ENCODE measurements at places on chromosomes 7 and 10.

DNA sequence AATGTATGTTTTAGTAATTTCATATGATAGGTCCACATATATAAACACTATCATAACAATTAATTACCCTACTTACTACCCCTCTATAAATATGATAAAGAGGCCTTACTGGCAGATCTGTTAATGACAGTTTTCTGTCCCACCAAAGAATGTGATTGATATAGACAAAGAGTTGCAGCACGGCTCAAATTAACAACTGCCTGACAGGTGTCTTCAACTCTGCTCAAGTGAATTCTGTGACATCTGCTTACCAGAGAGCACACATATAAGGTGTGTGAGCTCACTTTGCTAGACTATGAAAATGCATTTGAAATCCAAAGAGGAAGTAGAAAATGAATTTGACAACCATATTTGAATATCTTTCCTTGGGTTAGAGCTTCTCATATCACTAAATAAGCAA lies 36.6 kb downstream of the CACNA2D1 start:
- no peak for DNase-seq

- DNase-seq, result no peak
Observed at GRCh38 chr10:44397476-44398225, 12.8 kb upstream of the CXCL12 start.

GRCh38 chr7:106947244-106947728 lies 82.2 kb downstream of the PIK3CG start:
- DNase-seq, result peak; percentile 64

- DNase-seq, result no peak
Observed at GRCh38 chr10:97063983-97064837, 121.5 kb downstream of the SLIT1 start.

DNA sequence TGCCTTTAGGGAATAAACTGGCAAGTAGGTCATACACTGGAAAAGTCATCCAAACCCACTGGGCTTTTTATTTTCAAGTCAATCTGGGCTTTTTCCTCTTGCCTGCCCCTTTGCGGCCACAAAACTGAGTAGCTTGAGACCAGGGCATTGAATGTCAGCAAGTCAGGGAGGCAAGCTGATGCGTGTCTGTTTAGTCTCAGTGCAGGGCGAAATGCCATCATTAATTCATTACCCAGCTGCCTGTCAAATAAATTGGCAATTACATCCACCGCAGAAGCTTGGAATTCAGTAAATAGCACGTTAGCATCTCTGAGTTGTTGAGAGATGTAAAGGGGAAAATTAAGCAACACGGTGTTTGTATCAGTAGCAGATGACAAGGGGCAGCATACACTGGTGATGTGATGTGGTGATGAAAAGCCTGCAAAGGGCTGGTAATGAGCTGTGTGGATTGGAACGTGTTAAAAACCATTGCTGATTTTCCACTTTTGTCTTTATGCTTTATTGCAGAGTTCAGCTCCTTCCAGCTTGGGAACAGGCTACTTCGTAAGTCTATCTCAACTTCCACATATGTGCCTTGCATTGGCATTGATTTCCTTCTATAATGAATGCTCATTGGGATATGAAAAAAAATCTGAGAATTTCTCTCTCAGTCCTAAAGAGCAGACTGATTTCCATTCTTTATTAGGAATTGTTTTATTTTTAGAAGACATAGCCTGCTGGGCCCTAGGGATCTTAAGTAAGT lies 535.9 kb downstream of the AUTS2 start:
- DNase-seq, result peak; percentile 66

DNA sequence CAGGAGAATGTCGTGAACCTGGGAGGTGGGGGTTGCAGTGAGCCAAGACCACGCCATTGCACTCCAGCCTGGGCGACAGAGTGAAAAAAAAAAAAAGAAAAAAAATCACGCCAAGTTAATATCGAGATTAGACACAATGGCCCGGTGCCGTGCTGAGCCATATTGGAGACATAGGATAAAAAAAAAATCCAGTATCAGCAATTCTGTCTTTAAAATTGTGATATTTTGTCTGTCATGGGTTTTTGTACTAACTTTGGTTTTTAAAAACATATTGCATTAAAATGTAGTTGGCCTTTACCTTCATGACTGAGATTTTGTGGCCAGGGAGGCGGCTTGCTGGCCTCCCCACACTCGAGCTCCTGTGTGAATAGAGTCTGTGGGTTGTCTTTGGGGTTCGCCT lies 62.8 kb upstream of the PITRM1 start:
- DNase-seq, result no peak

DNA sequence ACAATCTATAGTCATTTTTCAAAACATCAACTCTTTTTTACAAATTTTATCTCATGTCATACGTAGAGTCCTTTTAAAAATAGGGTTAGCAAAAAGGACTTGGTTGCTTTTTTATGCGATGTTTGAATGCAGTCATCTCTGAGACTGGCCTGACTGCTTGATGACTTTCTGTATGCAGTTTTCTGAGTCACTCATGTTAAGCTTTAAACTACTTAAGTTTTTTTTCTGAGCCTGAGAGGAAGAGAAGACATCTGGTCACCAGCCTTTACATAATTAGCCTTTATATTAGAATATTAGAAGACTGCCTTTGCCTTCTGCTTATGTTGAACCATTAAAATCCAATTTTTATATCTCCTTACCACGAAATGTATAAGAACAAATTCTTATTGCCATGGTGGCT lies 834.4 kb upstream of the MBL2 start:
- no peak for DNase-seq

GRCh38 chr7:87831097-87831496 lies 45.1 kb downstream of the SLC25A40 start:
- DNase-seq, result no peak

DNA sequence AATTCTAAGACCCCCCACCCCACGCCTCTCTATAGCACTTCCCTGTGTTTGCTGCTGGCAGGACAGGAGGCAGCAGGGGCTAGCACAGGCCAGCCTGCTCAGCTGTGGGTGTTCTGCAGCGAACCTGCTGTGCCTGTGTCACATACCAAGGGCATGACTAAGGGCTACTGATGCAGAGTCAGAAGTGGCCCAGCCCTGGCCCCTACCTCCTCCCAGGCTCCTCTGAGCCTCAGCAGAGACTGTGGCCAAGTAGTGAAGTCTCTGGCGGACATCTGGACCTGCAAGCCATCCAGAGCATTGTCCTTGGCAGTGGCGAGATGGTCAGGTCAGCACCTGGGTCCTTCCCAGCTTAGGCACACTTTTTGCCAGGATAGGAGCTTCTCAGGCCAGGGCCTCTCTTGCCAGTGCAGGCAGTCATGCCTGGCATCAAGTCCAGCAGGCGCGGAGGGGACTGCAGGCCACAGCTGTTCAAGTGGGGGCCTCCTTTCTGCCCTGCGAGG lies 116.3 kb upstream of the RET start:
- no peak for DNase-seq

GRCh38 chr7:135260930-135261721 lies 27.5 kb downstream of the STRA8 start:
- DNase-seq, result no peak

- no peak for DNase-seq
Observed at GRCh38 chr7:7516156-7516555, 19.5 kb downstream of the COL28A1 start.

GRCh38 chr10:43899224-43899959 lies 250.7 kb upstream of the ZNF32 start:
- no peak for DNase-seq

- DNase-seq, result no peak
Observed at GRCh38 chr10:75295868-75296441, 60.2 kb upstream of the COMTD1 start.

DNA sequence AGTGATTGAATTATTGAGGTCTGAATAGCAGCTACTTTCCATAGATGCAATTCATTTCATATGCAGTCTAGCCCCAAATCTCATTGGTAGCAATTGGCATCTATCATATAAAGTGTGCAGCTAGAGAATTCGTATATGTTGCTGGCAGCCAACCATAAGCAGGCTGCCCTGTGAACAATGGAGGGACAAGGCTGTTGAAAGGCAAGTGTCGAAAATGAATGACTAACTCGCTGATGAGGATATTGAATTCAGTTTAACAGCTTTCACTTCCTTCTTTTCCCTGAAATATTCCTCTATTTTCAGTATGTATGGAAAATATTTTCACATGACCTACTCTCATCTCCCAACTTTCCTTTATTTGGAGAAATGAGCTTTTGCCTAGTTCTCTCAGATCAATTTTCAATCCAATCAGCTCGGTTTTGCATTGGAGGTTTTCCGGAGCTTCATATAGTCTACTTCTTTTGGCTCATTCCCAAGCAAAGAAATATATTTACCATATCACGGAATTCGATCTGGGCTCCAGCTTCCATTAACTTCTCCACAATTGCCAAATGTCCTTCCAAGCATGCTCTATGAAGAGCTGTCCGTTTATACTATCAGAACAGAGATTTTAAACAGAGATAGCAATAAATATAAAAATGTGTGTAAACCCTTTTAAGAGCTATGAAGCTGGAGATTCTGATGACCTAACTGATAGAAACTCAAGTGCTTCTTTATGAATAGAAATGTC lies 3.5 kb downstream of the ANKRD1 start:
- DNase-seq, result no peak

DNA sequence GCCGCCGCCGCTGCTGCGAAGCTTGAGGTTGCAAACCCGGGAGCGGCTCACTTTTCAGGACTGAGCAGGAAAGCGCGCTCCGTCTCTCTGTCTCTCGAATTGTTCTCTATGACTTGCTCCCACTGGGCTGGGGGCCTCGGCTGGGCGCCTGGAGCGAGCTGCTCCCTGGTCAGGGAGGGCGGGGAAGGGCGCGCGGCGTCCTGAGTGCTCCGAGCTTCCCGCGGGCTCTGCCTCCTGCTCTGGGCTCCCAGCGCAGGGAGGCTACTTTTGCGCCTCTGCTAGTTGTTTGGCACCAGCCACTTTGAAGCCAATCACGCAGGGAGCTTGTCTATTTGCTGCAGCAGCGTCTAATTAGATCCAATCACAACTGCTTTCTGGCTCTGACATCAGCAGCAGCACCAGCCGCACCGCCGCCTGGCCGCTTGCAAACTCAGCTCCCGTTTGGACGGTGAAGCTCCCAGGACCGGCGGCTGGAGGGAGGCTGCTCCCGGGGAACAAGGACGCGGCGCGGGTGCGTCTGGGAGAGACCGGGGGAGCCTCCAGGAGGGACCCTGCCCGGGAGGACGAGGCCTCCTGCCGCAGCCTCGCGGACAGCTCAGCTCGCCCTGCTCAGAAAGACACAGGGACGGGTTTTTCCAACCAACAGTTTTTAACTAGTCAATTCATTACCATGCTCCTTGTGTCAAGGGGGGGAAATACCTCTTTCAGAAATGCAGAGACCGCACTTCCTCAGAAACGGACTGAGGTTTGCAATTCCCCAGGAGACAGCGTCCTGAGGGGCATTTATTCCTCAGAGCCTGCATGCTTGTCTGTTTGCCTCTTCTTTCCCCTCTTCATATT lies at the start of gene ADARB2:
Gene ADARB2, minus strand, starts transcription at position 304 of the 840 bp plus-strand sequence.
- peak; percentile 68 for DNase-seq

DNA sequence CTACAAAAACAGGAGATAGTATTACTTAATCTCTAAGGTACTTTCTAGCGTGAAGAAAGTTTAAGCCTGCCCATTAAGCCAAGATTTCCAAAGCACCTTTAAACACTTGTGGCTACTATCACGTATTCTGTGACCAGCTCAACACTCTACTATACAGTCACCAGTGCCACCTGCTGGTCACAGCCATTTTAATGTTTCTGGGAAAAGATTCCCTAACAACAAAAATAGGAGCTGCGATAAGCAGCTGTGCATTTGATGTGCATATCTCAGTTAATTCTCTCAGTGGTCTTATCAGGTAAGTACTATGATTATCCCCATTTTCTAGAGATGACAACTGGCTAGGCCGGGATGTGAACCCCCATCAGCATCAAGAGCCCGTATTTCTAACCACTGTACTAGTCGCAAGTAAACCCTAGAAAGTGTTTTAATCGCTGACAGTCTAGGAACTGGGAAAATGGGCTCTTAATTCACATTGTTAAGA lies 860 bp downstream of the SEC31B start:
- DNase-seq, result peak; percentile 33

DNA sequence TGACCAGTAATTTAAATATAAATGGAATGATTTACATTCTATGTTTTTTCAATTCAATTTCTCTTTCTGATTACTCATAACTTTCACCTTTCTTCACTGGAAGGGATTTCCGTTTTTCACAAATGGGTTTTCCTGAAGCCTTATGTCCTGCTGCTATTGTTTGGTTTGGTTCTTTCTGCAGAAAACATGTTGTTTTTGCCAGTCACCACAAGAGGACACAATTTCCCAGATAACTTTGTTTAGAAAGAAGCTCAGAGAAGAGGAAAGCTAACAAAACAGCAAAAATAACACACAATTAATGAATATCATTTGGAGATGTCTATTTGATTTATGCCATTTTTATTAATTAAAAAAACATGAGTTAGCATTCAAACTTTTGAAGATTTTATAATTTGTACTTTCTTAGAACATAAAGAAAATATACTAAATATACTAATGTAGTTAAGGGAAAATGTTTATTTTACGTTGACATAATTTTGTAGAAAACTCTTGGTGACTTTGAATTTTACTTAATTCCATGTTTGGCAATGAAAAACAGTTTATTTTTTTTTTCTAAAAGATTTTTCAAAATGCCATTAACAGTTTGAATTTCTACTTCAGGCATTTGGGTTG lies 4.6 kb upstream of the TWIST1 start:
- DNase-seq, result peak; percentile 20

DNA sequence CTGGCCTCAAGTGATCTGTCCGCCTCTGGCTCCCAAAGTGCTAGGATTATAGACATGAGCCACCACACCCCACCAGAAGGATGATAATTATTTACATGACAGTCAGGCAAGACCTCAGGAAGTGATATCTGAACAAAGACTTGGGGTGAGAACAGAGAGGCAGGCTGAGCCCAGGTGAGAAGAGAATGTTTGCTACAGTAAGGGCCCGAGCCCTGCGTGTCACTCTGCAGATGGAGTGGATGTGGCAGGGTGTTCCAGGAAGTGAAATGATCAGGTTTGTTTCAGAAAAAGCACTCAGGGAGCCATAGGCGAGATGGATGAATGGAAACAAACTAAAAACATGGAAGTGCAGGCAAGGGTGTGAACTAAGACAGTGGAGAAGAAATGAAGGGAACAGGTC lies 22.2 kb downstream of the SFMBT2 start:
- DNase-seq, result no peak

- DNase-seq, result no peak
Observed at GRCh38 chr7:22667562-22668239, 59.3 kb upstream of the IL6 start.

GRCh38 chr10:26890956-26891355 lies 30.2 kb upstream of the ABI1 start:
- DNase-seq, result no peak

GRCh38 chr10:118901906-118902305 lies 127.6 kb upstream of the NANOS1 start:
- peak; percentile 27 for DNase-seq

- DNase-seq, result no peak
Observed at GRCh38 chr7:41731493-41732435, 28.9 kb upstream of the INHBA start.

GRCh38 chr10:110388687-110389052 lies 84.0 kb upstream of the SMNDC1 start:
- no peak for DNase-seq

GRCh38 chr10:1142596-1142995 lies 86.4 kb downstream of the WDR37 start:
- no peak for DNase-seq

DNA sequence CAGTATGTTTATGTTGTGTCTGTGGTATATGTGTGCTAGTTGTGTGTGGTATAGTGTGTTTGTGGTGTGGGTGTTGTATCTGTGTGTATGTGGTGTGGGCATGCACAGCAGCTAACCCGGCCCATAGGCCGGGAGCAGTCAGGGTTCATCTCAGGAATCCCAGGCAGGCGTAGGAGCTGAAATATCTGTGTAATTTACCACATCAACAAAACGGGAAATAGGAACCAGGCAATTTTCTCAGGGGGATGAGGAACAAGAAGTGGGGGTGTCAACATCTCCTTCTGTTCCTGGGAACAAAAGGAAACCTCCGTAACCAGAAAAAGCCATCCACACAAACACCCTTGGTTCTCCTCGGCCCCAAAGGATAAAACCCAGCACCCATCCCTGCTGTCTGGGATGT lies 24.5 kb upstream of the ZNF488 start:
- no peak for DNase-seq
